ENCODE measurements at places on chromosomes 3 and 15.
A peak's percentile ranks its signal among the peaks of the same experiment; 100 is the strongest.

DNA sequence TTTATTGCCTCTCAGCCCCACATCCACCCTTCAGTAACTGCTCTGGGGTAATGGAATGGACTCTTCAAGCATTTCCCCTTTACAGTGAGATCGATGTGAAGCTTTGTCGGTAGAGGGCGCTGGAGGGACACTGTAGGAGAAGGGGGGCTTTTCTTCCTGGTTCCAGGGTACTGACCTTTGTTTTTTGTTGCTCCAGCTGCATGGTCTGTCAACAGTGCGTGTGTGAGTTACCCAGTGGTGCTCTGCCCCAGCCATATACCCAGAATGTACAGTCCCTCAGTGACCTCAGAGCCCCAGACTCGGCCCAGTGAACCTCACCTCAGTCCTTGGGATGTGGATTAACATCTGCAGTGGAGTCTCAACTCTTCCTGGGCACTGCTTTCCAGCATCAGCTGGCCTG is 180.3 kb upstream of the TSC22D2 start:
- DNase-seq, result peak; percentile 76

- DNase-seq, result no peak
Observed at GRCh38 chr3:61155701-61156292, 95.5 kb downstream of the FHIT start.

DNA sequence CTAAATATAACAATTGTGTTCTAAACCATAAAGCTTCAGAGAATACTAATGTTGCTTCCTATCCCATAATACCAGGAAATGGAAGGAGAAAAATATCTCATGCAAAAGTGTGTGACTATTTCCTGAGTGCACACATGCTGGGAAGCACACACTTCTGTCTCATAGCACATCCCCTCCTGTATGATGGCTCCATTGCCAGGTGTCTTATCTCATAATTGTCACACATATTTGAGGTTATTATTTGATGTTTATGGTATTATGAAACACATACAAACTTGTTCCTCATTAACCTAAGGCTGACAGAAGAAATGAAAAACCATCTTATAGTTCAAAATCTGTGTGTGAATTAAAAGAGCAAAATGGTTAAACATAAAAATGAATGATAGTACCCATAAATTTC is 65.4 kb downstream of the SERP1 start:
- no peak for DNase-seq

GRCh38 chr3:143628971-143629370 is 219.3 kb downstream of the SLC9A9 start:
- no peak for DNase-seq

DNA sequence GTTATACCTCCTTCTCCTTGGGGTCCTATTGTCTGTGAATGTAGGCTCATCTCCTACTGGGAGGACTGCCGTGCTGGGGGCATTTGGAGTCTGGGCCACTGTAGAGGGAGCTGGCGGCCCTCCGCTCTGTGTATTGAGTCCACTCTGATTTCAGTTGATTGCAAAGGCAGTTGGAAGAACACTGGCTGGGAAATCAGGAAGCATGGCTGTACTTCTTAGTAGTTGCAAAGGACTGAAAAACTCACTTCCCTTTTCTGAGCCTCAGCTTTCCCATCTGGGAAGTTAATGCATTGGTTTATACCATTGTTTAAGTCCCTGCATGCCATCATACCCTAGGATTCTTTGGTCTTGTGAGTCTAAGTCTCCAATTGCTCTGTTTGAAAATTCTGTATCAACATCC is 46.7 kb downstream of the TMED3 start:
- no peak for DNase-seq

DNA sequence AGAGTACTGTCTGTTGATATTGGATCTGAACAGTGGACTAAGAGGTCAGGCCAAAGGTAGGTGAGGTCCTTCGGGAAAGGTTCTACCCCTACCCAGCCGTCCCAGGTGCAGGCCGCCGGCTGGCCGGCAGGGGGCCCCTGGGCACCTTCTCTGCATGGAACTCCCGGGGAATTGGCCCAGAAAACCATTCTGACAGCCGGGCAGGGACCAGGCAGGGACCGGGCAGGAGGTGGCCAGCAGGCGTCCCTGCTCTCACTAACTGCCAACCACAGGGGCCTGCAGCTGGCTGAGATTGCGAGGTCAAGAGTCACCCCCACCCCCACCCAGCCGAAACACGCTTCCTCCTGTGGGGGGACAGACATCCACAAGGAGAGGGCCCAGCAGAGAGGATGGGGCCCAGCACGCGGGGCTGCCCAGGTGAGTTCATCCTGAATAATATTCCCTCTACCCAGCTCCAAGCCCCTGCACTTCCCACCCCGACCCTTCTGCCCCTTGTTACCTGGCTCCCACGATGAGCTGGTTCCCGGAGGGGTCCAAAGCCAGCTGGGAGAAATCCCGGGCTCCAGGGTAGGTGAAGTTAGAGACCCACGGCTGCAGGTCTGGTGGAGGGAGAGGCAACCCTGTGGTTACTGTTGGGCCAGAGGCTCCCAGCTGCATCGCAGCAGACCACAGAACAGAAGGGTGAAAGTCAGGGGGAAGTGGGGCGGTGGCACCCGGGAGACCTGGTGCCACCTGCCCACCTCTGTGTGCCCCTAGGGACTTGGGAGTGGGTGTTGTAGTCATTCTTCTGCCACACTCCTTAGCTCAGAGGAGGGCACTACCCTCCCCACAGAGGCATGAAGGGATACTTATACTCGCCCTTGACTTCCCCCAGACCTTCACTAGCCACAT is 84.4 kb downstream of the SEMA5B start:
- DNase-seq, result peak; percentile 88

GRCh38 chr15:51884517-51885236 is 55.2 kb downstream of the TMOD3 start:
- no peak for DNase-seq

DNA sequence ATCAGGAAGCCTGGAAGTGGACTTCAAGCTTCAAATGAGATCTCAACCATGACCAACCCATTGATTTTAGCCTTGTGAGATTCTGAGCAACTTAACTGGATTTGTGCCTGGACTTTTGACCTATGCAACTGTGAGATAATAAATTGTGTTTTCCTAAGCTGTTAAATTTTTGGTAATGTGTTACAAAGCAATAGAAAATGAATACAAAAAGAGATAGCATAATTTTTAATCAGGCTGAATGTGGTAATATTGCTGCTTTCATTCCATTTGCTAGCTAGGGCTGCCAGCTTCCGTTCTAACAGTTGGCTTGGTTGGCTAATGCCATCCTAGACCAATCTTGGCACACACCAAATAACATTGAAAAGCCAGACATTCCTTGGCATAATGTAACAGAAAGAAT is 12.2 kb downstream of the PROS1 start:
- DNase-seq, result no peak

GRCh38 chr3:166489826-166490225 is 652.6 kb upstream of the BCHE start:
- DNase-seq, result no peak

GRCh38 chr3:112688819-112689218 is 47.9 kb upstream of the CCDC80 start:
- no peak for DNase-seq

- no peak for DNase-seq
Observed at GRCh38 chr15:81054236-81054635, 53.5 kb downstream of the TLNRD1 start.

- no peak for DNase-seq
Observed at GRCh38 chr15:25677719-25678499, 185.2 kb downstream of the ATP10A start.

DNA sequence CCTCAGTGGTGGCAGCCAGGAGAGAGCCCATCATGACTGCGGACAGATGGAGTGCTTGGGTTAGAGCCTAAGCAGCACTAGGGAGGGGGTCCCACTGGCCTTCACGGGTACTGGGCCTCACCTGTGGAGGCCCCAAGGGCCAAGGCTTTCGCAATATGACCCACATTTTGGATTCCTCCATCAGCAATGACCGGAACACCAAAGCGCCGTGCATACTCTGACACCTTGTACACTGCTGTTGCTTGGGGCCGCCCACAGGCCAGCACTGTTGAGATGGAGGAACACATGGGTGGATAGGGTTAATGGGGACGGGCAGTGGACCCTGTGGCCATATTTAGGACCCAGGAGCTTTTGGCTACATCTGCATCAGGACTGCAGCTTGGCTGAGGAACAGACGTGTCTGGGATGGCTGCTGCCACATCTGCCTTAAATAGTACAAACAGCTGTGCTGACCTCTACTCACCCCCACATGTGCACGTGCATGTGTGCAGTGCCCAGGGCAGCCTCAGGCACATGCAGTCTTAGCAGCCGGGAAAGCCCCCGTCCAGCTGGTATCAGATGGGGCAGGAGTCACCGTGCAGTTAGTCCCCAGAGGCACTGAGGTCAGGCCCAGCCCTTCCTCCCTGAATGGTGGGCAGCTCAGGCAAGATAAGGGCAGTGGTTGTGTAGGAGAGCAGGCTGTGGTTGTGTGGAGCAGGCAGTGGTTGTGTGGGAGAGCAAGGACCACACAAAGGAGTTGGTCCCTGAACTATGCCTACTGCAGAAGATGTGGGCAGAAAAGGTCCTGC is 3.3 kb downstream of the NDUFAF3 start:
- DNase-seq, result no peak

DNA sequence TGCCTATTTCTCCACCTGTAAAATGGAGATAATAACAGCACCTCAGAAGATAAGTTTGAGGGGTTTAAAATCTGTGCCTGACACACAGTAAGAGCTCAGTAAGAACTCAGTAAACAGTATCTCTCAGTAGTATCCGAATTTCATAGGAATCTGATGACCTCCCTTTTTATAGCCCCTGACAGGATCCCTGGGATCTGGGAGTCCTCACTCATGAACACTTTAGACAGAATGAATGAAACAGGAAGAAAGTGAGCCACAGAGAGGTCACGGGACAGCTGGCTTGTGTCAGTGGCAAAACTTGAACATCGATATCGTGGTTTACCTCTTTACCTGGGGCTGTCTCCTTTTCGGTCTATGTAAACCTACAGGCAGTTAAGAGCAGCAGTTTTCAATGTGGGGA is 51.2 kb downstream of the LRTM1 start:
- DNase-seq, result no peak

GRCh38 chr3:156522673-156523072 is 32.2 kb downstream of the SSR3 start:
- DNase-seq, result no peak

DNA sequence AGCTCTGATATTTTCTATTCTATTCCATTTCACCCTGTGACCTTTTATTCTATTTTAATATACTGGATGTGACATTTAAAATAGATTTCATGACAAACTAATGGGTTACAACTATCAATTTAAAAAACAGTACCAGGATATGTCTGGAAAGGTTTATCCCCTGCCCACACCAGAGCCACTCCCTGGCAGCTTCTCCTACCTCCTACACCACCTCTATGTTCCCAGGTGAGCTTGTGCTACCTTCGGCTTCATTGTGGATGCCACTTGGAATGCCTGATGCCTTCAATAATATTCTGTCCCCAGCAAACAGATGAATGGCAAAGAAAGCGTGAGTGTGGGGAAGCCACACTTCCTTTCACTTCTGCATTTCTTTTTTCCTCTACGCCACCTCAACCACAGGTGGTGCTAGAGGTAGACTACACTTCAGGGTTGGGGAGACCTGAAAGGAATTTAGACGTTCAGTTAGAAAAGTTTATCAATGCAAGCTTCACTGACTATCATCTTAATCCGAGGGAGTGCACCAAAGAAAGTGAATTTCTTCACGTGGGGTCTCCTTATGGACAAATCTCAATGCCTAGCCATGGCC is 213.0 kb downstream of the SSR3 start:
- DNase-seq, result no peak

- no peak for DNase-seq
Observed at GRCh38 chr3:4149296-4149695, 153.9 kb upstream of the SETMAR start.

GRCh38 chr3:176174060-176174459 is 1023.2 kb downstream of the TBL1XR1 start:
- no peak for DNase-seq

- DNase-seq, result no peak
Observed at GRCh38 chr3:107206945-107207344, 170.3 kb upstream of the CCDC54 start.

GRCh38 chr3:69321301-69322157 is 64.4 kb downstream of the FRMD4B start:
- DNase-seq, result no peak

GRCh38 chr3:197175503-197175902 is 122.9 kb downstream of the DLG1 start:
- DNase-seq, result no peak

DNA sequence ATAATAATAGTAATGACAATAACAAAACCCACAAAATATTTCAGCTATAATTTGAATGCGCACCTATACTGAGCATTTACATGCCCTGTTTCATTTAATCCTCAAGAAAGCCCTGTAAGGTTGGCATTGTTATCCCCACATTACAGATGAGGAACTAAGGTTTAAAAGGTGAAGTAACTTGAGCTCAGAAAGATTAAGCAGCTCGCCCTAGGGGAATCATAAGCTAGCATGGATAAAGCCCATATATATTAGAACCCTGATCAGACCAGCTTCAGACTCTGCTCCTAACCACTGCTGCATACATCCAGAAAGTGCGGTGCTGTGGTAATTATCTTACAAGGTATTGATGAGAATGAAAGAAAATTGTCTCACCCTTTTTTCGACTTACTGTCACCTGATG is 141.1 kb upstream of the CGNL1 start:
- DNase-seq, result no peak

- DNase-seq, result no peak
Observed at GRCh38 chr15:85874236-85874635, 79.5 kb upstream of the KLHL25 start.

DNA sequence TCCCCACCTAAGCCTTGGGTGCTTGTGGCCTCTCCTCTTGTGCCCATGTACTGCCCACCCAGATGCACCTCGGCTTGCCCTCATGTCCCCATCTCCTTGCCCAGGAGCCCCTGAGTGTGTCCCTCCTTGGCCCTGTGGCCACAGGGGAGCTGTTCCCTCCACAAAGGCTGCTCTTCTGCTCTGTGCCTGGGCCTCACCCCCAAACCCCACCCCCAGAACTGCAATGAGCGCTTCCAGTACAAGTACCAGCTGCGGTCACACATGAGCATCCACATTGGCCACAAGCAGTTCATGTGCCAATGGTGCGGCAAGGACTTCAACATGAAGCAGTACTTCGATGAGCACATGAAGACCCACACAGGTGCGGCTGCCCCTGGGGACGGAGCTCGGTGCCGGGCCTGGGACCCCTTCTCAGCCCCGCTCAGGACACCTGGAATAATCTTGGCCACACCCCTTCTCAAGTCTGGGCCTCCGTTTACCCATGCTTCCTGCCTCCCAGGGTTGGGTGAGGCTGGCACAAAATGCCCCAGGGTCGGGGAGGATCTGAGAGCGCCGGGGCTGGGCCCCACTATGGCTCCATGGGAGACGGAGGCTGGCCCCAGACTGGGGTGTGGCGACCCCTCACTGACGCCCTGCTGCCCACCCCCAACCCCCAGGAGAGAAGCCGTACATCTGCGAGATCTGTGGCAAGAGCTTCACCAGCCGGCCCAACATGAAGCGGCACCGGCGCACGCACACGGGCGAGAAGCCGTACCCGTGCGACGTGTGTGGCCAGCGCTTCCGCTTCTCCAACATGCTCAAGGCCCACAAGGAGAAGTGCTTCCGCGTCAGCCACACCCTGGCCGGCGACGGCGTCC is 10.3 kb downstream of the ZBTB47 start:
- DNase-seq, result no peak

GRCh38 chr3:40979962-40980361 is 219.3 kb upstream of the CTNNB1 start:
- DNase-seq, result no peak

Measured in Calu3 (cell line).